Hypothalamus (tissue), 51 donors: ENCODE measurements at places on chromosomes 1 and 21.

DNA sequence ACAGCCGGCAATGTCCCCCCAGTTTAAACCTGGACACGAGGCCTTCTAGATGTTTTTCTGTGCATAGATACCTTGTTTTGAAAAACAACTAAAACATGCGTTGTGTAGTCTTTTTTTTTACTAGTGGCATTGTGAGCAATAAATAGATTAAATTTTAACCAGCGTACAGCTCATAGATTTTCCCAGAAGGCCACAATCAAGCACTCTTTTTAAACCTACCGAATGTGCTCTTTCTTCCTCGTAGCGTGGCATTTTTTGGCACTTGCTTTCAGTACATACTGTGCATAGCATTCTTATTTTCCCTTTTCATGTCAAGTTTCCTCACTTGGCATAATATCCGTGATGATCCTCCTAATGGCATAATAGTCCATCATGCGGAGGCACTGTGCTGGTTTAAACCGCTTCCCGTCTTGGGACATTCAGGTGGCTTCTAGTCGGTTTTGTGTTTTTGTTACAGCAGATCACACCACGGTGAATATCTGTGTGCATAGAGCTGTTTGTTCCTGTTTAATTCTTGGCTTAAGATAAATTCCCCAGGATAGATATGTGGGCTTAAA is 95.3 kb downstream of the PDE9A start:
- DNase-seq, result no peak

DNA sequence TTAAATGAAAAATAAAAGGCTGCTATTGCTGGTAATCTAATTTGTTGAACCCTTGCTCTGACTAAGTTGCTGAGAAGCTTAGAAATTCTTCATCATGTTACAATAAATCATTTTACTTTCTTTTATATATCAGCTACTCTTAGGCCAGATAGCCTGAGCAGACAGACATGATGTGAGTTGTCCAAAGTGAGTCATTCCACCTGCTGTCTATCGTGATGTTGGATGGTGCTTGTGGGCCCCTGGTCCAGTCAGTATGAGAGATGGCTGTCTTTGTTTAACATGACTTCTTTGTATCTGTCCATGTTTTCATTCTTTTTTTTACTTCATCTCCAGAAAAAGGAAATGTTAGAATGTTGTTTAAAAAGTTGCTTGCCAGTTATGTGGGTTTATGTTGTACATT is 188.8 kb downstream of the ADGRL2 start:
- no peak for DNase-seq

- DNase-seq, result no peak
Measured at GRCh38 chr1:25657883-25658760, 41.5 kb downstream of the MAN1C1 start.

GRCh38 chr1:180898441-180899219 is 14.1 kb upstream of the KIAA1614 start:
- DNase-seq, result no peak

GRCh38 chr1:32239337-32239736 is 7.7 kb upstream of the FAM167B start:
- no peak for DNase-seq

- DNase-seq, result no peak
Measured at GRCh38 chr1:203176273-203177035, 828 bp upstream of the MYBPH start.

- no peak for DNase-seq
Measured at GRCh38 chr1:181514298-181515290, 31.3 kb downstream of the CACNA1E start.

GRCh38 chr1:101330427-101331130 is 93.8 kb downstream of the S1PR1 start:
- no peak for DNase-seq

DNA sequence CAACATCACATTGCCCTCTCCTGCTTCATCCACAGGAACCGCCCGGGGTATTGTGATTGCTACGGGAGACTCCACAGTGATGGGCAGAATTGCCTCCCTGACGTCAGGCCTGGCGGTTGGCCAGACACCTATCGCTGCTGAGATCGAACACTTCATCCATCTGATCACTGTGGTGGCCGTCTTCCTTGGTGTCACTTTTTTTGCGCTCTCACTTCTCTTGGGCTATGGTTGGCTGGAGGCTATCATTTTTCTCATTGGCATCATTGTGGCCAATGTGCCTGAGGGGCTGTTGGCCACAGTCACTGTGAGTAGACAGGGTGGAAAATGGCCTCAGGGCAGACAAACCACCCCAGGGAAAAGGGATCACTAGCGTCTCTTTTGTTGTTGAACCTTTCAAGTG is 12.7 kb downstream of the ATP1A4 start:
- no peak for DNase-seq

DNA sequence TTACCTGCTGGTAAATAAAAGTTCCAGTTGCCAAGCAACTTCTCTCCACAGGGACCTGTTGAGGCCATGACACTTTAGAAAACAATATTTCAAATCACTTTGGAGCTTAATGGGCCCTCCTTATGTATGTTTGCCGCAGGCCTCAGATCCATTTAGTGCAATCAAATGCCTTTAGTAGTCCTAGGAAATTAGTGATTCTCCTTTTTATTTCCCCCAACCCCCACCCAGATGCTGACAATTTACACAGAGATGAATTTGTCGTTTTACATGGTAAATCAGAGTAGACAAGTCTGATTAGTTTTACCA is 83.6 kb downstream of the CLIC4 start:
- DNase-seq, result no peak

DNA sequence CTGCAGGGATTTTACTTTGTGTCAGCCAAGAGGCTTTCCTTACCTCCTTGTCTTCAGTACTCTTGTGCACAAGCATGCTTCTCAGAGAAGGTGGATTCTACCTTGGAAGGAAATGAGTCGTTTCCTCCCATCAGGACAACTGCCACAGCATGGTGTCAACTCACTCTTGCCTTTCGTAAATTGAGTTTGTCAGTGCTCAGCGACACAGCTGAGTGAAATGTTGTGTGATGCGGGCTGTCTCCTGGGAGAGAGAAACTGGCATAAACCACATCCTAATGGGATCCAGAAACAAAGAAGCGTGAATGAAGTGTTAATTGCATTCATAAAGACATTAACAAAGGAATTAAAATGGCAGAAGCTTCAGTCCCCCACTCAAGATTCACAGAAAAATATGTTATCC is 51.5 kb upstream of the SLC22A15 start:
- no peak for DNase-seq

- no peak for DNase-seq
Measured at GRCh38 chr21:42574234-42575027, 60.8 kb downstream of the SLC37A1 start.

DNA sequence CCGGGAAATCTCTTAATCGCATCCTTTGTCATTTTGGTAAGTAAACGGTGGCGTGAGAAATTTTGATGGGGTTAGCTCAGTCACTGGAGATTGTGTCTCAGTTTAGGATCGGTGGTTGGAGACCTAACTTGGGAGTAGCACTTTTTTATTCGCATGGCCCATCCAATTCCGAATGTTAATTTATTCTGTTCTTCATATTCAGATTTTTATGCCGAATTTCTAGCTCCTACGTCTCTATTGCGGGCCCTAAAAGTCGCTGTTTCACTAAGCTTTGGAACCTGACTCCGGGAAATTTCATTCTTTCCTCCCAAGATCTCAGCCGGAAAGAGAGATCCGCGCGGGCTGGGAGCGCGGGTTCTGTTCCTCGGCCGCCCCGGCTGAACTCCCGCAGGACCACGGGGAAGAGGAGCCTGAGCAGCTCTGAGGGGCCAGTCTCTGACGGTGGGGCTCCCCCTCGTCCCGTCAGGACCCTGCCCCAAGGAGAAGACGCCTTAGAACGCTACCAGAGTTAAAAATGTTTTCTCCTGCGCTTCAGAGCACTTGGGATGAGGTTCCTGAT is 279.7 kb downstream of the FAM72C start:
- no peak for DNase-seq

DNA sequence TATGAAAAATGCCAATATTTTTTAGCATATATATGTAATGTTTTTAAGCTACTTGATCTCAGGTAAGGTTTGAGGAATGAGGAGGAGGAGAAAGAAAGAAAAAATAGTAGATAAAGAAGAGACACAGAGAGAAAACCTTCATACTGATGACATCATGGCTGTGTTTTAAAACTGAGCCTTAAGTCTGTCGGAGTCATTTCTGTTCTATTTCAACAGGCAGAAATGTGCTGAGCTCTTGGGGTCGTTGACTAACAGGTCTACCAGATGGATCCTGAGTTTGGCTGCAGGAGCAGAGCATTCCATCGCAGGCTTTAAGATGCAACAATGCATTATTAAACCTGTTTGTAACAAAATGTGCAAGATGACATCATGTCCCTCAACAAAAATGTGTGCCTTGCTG is 356.0 kb downstream of the TGFB2 start:
- no peak for DNase-seq

- peak; percentile 69 for DNase-seq
Measured at GRCh38 chr1:38941527-38942019, at the start of gene RHBDL2. Gene RHBDL2, minus strand, starts transcription at chr1:38941830. Its CDS starts 22,618 bp downstream, at chr1:38919212.

DNA sequence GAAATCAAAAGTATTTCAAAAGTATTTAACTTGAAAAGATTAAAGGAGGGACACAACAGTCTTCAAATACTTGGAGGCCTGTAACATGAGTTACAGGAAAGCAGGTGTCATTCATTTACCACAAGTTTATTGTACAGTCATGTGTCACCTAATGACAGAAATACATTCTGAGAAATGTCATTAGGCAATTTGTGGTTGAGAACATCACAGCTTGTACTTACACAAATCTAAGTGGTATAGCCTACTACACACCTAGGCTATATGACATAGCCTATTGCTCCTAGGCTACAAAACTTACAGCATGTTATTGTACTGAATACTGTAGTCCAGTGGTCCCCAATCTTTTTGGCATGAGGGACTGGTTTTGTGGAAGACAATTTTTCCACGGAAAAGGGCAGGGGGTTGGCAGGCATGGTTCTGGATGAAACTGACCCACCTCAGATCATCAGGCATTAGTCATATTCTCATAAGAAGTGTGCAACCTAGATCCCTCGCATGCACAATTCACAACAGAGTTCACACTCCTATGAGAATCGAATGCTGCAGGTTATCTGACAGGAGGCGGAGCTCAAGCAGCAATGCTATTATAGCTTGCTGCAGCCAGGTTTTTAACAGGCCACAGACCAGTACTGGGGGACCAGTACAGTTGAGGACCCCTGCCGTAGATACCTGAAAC is 25.0 kb upstream of the PHTF1 start:
- DNase-seq, result no peak

DNA sequence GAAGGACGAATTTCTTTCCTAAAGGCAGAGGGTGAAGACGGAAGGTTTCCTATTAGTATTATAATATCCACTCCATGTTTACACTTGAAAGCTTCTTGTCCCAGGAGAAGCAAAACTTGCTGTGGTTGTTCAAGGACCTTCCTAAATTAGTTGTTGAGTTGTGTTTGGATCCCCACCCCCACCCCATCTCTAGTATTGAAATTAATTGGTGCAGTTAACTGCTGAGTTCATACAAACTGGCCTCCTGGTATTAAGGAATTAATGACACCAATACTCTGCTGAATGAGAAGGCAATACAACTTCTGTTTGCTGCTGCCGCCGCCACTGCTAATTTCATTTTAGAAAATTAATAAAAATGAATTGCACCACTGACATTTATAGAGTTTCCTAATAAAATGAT is 308.8 kb downstream of the CAMTA1 start:
- no peak for DNase-seq

DNA sequence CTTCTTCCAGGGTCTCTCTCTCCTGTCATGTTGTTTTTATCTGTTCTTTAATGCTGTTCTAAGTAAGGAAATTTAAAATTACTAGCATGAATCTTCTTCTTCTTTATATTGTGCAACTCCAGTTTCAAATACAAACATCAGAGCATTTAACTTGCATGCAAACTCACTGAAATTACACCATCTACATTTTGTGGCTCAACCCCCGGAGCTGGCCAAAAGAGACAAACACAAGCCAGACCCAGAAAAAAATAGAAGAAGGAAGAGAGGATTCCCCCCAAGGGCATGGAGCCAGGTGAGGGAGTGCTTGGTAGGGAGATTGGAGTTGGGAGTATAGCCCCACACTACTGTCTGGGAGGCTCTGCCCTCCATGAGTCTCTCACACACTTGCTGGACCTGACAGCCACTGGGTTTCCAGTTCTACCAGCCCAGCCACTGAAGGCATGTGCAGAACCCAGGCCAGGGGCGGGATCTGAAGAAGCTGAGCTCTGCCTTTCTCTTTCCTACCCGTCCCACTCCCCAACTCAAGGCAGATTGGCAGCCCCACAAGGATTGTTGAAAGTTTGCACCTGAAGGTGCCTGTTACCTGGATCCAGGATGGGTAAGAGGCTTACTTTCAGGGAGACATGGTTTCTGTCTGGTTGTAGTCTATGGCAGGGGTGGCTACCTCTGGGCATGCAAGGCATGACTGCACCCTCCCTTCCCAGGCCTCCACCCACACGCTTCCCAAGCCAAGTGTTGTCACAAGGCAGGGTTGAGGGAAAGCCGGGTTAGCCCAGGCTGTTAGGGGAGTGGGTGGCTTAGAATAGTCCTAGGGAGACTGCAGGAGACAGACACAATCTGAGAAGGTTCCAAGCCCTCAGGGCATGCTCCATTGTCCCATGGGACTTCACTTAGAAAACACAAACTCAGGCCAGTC is 297.2 kb downstream of the TGFB2 start:
- DNase-seq, result no peak

- no peak for DNase-seq
Measured at GRCh38 chr1:179938752-179939151, 15.9 kb upstream of the CEP350 start.

- DNase-seq, result no peak
Measured at GRCh38 chr1:65596768-65597167, 176.3 kb downstream of the LEPR start.

DNA sequence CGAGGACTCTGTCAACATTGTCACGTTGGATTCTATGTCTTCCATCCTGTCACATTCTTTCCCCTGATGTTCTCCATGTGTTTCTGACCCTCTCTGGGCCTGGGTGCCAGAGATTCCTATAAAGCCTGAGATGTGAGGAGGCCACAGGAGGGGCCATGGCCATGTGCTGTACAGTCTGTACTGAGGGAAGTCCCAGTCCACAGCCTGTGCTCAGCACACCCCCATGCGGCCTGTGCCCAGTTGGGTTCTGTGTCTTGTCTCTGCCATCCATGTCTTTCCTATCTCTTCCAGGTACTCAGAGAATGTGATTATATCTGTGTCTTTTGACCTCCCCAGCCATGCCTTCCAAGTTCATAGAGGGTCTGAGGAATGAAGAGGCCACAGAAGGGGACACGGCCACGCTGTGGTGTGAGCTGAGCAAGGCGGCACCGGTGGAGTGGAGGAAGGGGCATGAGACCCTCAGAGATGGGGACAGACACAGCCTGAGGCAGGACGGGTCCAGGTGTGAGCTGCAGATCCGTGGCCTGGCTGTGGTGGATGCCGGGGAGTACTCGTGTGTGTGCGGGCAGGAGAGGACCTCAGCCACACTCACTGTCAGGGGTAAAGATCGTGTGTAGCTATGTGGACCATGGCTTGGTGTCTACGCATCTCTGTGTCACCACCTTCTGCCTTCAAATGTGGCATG is 86.1 kb downstream of the OBSCN start:
- DNase-seq, result no peak

DNA sequence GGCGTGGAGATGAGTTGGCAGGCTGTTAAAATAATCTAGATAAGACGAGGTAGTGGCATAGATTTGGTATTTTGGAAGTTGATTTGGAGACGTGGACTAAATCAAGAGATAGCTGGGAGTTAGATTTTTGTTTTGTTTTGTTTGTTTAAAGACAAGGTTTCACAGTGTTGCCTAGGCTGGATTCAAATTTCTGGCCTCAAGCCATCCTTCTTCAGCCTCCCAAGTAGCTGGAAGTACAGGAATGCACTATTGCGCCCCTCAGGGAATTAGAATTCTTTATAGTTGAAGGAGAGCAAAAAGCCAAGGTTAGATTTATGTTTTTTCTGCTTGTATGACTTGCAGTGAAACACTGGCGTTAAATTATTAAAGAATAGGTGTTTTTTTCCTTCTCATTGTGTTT is 22.3 kb upstream of the SNRPE start:
- no peak for DNase-seq
